ENCODE measurements at places on chromosomes 13 and 19. TPM values are rescaled to one million over a fixed set of nuclear protein-coding genes. Genes with fewer than 3 reads are reported as not detected.

PRR19 gene
- 0.90 TPM for total RNA-seq

ZNF30 gene
- total RNA-seq: 4.2 TPM

ZNF345 gene
- total RNA-seq: 5.5 TPM

FSD1 gene
- total RNA-seq: 7.5 TPM

TMEM221 gene
- total RNA-seq: not detected

MAST1 gene
- total RNA-seq: under 0.01 TPM

HIF3A gene
- total RNA-seq: 0.49 TPM

NECTIN2 gene
- total RNA-seq: 22.1 TPM

ZNF470 gene
- 6.4 TPM for total RNA-seq

ICAM4 gene
- total RNA-seq: 0.27 TPM

SLC44A2 gene
- 71.2 TPM for total RNA-seq

TMEM255B gene
- not detected for total RNA-seq

ZNF581 gene
- total RNA-seq: 13.9 TPM

PHF11 gene
- total RNA-seq: 13.3 TPM

VSTM1 gene
- total RNA-seq: not detected

CFAP97D2 gene
- not detected for total RNA-seq

KCTD12 gene
- total RNA-seq: 62.6 TPM

IL4I1 gene
- total RNA-seq: 1.1 TPM
